Cerebellar nuclear complex (tissue), 1 donor: ENCODE measurements at places on chromosomes 2 and 18.

DNA sequence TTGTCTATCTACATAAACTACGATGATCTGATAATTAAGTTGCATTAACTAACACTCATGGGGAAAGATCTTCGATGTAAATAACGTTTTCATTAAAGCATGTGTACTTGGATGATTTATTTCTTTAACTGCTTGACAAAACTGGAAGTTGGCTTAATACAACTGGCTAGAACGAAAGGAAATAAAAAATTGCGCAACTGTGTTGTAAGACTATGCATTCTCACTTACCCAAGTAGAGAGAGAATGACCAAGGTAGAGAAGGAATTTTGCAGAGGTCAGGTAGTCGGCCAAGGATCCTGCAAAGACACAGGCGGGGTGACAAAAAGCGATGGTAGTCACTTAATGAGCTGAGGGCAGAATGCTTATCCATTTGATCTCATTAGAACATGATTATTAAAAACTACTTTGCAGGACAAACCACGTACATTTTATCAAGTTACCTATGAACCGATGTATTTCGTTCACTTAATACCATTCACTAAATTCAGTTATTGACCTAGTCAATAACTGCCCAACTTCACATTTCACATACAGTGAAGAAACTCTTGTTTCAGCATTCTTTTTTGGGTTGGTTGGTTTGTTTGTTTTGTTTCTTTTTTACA, 900 bp downstream of the SLC40A1 start:
- DNase-seq: no peak

DNA sequence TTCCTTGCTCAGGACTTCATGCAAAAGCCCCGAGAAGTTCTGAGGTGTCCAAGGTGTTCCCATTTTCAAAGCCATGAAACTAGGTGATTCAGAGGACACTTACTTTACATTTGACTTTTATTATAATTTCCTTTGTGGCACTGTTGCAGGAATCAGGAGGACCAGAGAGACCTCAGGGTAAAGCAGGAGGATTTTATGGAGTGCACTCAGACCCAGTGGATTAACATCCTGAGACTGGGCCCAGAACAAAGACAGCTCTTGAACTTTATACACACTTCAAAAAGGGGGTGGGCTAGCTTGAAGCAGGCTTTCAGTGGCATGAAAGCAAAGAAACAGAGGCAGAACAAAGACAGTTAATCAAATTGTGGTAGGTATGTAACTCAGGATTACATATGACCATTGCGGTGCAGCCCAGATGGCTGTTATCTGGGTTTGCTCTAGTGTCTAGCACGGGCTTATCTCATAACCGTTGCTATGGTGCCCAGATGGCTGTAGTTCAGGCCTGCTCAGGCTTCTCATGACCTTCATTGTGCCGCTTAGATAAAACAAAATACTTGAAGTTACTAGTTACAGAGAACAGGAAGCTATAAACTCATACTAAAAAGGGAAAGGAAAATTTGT, 39.4 kb downstream of the TMEM182 start:
- DNase-seq: no peak

GRCh38 chr2:15201009-15201408, 360.1 kb downstream of the NBAS start:
- no peak for DNase-seq

GRCh38 chr2:30149976-30150375, 3.2 kb downstream of the YPEL5 start:
- DNase-seq: no peak

DNA sequence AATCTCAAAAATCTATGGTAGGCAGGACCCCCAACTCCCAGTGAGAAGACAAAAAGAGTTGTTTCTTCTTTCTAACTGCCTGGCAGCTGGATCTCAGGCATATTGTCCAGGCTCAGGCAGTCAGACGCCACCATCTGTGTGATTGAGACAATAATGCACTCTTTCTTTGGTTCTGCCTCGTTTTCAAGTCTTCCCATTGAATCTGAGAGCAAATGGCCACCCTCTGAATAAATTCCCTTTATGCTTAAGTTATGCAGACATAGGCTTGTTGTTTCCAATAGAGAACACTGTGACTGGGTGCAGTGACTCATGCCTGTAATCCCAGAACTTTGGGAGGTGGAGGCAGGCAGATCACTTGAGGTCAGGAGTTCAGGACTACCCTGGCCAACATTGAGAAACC, 15.3 kb upstream of the CD207 start:
- DNase-seq: no peak

GRCh38 chr2:189580241-189580651, 340 bp downstream of the SLC40A1 start:
- no peak for DNase-seq

DNA sequence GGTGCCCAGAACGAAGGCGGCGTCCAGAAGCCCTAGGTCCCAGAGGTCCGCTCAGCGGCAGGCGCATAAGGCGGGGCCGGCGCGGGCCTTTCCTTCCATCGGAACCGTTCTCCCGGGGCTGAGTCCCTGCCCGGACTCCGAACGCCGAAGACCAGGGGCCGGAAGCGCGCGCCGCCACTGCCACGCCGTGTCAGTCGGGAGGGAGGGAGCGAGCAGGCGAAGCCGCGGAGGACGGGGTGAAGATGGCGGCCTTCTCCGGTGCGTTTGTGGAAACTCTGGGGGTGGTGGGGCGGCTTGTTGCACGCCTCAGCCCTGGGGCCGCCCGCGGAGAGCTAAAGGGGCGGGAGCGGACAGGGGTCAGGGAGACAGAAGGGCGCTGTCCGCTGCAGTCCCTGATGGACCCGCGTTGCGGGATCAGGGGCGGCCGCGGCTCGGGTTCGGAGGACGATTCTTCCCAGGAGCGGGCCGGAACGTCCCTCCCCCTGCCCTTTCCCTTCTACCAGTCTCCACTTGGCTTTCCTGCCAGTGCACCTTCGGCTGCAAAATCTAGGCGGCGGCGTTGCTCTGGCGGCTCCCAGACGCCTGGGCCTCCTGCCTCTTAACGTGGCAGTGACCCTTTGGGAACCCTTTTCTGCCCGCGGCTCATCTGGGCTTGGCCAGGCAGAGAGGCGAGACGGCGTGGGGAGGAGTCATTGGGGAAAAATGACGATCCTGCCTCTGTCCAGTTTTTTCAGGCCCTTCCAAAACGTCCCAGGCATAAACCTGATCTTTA, at the start of gene DDX1:
Gene DDX1 (plus strand): TSS at position 177 of the 772 bp plus-strand sequence. CDS start 66 bp downstream, at position 243.
- no peak for DNase-seq

GRCh38 chr2:151786077-151786476, 42.1 kb downstream of the ARL5A start:
- no peak for DNase-seq

- no peak for DNase-seq
Observed at GRCh38 chr2:24009680-24010476, at the start of gene MFSD2B. MFSD2B (plus strand) TSS chr2:24010085; CDS start chr2:24010097, 12 bp downstream.

- no peak for DNase-seq
Observed at GRCh38 chr2:62465741-62466502, 40.1 kb downstream of the TMEM17 start.

- DNase-seq: no peak
Observed at GRCh38 chr18:2641638-2642037, 13.9 kb upstream of the SMCHD1 start.

DNA sequence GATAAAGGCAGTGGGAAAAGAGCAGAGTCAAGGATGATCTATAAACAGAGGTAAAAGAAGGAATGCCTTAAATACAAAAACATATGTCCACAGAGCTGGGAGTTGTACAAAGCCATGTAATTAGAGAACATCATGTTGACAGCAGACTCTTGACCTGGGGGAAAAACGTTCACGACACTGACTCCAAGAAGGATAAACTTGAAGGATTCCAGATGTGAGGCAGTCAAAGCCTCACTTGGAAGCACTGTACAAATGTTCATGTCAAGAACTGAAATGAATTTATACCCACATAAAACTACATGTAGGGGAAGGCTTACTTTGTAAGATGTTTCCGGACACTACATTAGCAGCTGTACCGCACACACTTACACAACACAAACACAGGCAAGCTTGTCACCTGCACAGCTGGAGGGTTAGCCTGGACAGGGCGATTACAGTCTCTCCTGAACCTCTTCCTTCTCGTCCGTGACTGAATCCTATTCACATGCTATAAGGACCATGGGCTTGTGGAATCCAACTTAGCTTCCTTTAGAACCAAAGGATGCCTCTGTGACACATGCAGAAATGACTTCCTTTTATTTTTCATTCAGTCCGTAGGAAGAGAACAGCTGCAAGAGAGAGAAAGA, 88.6 kb downstream of the SH3YL1 start:
- DNase-seq: no peak

GRCh38 chr2:69579536-69579935, 64.0 kb downstream of the AAK1 start:
- DNase-seq: no peak

- DNase-seq: no peak
Observed at GRCh38 chr2:134738141-134738870, 19.5 kb upstream of the TMEM163 start.

DNA sequence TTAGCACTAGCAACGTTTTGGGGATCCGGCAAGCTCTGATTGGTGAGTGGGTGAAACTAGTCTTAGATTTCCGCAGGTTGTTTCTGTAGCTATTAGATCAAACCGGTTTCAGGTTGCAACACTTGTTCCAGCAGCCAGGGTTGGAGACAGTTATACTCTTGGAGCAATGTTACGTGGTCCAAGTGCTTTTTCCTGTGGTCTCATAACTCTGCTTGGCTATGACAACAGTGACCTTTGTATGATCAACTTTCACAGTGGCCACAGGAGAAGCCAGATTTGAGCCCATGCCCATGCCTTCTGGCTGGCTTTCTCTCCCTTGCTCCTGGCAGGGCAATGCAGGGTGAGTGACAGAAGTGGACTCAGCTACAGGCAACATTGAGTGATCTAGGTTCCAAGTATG, 84.5 kb upstream of the TAF1B start:
- no peak for DNase-seq

GRCh38 chr2:178523596-178524134, 43.4 kb downstream of the PLEKHA3 start:
- DNase-seq: no peak

DNA sequence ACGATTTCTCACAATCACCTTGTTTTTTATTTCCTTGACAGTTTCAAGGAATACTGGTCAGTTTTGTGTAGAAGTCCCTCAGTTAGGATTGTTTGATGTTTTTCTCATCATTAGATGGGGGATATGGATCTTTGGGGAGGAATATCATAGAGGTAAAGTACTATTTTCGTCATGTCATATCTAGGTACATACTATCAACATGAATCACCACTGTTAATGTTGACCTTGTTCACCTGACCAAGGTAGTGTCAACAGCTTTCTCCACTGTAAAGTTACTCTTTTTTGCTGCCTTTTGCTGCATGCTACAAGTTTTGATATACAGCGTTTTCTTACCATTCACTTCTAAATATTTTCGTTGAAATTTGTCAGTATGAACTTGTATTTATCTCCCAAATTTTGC, 32.7 kb downstream of the NLRC4 start:
- no peak for DNase-seq

GRCh38 chr2:100040906-100041305, 101.5 kb downstream of the AFF3 start:
- no peak for DNase-seq

- no peak for DNase-seq
Observed at GRCh38 chr2:127563458-127564428, 28.3 kb downstream of the MYO7B start.

DNA sequence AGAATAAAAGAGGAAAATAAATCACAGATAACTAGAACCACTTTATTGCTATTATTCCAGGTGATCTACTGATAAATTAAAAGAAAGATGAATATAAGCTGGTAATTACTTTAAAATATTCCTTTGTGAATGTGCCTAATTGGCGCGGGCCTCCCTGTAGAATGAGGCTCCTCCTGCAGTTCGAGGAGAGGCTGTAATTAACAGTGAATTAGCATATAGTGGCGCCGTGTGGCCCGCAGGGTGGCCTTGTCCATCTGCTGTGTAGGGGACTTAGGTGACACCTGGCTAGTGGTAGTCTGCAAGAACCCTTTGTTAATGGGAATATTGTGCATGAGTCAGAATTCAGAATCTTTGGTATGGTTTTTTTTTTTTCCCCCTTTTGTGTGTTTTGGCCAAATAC, 119.8 kb downstream of the AGAP1 start:
- no peak for DNase-seq

GRCh38 chr18:34514238-34514637, 195.9 kb upstream of the DTNA start:
- no peak for DNase-seq

DNA sequence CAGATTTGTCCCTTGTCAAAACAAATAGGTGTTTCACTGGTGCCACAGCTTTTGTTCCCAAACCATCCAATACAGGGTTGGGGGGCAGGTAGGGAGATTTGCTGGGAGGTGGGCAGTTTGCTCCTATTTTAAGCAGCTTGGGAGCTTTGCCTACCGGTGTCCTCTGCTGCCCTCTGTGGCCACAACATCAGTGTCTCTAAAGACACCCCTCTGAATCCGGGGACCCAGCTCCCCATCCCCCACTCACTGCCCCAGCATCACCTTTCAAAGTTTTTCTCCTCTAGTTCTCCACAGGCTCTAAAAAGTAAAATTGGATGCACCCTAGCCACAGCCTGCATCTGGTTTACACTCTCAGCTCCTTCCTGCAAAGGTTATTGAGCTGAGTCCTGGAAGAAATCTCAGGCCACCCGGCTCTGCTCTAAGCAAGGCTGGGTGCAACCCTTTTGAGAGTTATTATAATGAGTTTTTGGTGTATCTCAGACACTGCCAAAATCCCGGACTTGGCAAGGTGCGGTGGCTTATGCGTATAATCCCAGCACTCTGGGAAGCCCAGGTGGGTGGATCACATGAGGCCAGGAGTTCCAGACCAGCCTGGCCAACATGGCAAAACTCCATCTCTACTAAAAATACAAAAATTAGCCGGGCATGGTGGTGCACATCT, 2.9 kb upstream of the EPAS1 start:
- no peak for DNase-seq

GRCh38 chr18:77218642-77219041, 31.0 kb upstream of the GALR1 start:
- no peak for DNase-seq

GRCh38 chr18:50079571-50080295, 115.2 kb downstream of the MYO5B start:
- DNase-seq: peak; percentile 57

- DNase-seq: no peak
Observed at GRCh38 chr2:171158036-171158789, 2.5 kb downstream of the TLK1 start.
